Stimulated activated CD4-positive, alpha-beta T cell treated with anti-CD3 and anti-CD28 coated beads, Interleukin-2, amount 100 ng/mL, for 24 hours (primary cell): ENCODE measurements at places on chromosomes 13 and 19.

DNA sequence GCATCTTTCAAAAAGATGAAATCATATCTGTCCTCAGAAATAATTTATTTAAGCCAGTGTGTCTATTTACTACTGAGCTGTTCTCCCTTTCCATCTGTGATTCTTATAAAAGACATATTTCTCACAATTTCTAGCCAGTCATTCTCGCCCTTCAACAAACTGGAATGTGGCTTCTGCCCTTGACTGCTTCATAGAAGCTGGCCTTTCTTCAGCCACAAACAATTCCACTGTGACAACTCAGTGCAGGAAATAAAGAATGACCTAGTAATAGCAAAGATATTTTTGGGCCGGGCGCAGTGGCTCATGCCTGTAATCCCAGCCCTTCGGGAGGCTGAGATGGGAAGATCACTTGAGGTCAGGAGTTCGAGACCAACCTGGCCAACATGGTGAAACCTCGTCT lies 655.5 kb downstream of the PCDH9 start:
- no peak for DNase-seq

DNA sequence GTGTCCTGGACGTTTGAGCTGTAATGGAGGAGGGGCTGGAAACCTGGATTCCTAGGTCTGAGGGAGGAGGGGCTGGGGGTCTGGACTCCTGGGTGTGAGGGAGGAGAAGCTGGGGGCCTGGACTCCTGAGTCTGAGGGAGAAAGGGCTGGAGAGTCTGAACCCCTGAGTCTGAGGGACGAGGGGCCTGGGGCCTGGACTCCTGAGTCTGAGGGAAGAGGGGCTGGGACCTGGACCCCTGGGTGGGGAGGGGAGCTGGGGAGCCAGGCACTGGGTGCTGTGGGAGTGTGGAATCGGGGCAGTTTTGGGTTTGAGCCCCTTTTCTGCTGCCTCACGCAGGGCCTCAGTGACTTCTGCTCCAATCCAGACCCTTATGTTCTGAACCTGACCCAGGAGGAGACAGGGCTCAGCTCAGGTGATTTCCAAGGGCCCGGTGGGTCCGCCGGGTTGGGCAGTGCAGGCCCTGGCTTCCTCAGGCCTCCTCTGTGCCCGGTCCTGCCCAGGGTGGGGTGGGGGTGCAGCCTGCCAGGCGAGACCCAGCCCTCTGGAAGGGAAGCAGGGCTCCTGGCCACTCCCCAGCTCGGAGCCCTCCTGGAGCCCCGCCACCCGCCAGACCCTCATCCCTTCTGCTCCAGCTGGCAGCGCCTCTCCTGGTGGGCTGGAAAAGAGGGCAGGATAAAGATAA lies 14.4 kb downstream of the TTYH1 start:
- no peak for DNase-seq

- no peak for DNase-seq
These were observed 22.4 kb upstream of the IGFL4 start for GRCh38 chr19:46063201-46063600.

DNA sequence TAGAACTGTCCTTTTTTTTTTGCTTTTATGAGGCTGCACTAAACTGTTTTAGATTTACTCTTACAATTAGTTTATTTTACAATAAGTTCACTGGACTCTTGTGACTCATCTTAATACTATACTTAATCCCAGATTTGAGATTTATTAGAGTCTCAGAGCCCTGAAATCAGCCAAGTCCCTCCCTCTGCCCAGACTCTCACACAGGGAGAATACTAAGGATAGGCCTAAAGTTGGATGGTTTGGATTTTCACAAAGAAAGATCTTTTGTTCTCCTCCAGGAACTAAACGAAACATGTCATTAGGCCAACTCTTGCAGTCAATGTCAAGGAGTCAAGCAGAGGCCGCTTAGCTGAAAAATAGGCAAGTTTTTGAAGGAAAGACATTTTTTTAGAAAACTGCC lies 42.7 kb upstream of the MIR17HG start:
- no peak for DNase-seq

GRCh38 chr19:46616631-46617322 lies 8.1 kb downstream of the PTGIR start:
- DNase-seq: peak; percentile 58

GRCh38 chr19:15893477-15893876 lies 4.4 kb downstream of the CYP4F2 start:
- no peak for DNase-seq

DNA sequence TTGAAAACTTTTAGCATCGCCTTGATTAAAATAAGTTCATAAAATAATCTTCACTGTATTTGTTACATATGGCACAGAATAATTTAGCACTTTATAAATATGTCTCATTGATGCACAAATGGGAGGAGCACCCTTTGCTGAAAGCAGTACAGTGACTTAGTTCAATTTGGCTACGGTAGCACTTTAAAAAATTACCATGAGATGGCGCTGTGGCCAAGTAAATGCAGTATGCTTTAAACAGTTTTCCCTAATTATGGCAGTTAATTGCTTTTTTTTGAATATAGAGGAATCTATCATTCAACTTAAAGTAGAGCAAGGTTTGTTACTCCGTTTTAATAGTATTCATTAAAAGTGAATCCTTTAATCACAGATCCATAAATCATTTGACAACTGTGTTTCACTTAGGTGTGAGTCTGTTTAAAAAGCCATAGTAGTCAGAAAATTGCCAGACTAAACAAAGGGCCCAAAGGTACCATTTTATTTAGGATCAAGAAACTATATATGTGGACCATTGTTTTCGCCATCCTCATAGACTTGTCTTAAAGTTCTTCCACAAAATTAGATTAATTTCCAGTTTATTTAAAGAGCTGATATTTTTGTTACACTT lies 34.7 kb upstream of the ESD start:
- DNase-seq: peak; percentile 40

- no peak for DNase-seq
These were observed 2.4 kb downstream of the CDX2 start for GRCh38 chr13:27966641-27967202.

GRCh38 chr13:44903574-44903985 lies 85.7 kb downstream of the NUFIP1 start:
- no peak for DNase-seq

- no peak for DNase-seq
These were observed 1.7 kb downstream of the HIF3A start for GRCh38 chr19:46298479-46299003.

DNA sequence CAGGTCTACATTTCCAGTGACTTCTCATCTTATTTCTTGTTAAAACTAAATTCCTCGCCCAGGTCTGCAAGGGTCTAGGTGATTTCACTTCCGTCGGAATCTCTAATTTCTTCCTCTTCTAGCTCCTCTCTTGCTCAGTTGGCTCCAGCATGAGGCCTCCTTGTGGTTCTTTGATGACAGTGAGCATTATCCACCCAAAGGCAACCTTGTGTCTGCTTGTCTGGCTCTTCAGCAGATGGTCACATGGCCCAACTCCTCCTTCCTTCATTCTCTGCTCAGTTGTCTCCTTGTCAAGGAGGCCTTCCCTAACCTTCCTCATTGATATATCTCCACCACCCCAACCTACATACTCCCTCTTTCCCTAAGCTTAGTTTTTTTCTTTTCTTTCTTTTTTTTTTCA lies 1391.4 kb downstream of the EFNB2 start:
- DNase-seq: no peak

- DNase-seq: no peak
These were observed 50.1 kb upstream of the C13orf46 start for GRCh38 chr13:114023716-114024602.

DNA sequence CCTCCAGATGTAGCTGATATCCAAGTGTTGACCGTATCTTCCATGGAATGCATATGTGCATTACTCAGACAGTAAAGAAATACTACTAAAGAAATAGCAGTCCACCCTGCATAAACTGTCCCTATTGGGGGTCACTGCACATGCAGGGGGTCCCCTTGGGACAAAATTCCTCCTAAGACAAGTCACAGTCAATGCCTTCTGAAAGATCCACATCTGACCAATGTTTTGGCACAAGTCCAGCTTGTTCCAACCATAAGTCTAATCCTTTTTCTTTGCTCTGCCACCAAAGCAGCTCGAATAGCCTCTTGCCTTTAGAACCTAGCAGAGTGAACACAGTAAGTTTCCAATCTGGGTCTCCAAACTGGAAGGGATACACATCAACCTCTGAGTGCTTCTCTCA lies 87.9 kb downstream of the DIAPH3 start:
- DNase-seq: no peak

DNA sequence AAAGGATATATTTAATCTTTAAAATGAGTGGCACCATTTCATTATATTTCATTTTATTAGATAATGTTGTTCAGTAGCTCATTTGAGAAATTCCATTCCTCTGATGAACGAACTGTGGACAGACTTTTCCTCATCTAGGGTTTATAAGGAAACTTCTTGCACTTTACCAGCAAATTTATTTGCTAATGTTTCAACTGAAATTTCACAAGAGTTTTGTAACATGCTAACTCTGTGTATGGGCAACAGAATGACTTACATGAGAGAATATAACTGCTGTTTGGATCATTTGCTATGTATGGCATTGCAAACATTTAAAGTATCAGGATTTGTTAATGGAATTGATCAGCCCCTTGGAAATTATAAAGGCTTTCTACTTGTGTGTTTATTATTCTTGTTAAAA lies 3.7 kb upstream of the IRS2 start:
- no peak for DNase-seq

- no peak for DNase-seq
These were observed 9.9 kb upstream of the CADM4 start for GRCh38 chr19:43649514-43649913.

- DNase-seq: no peak
These were observed 34.5 kb upstream of the MRI1 start for GRCh38 chr19:13729859-13730258.

GRCh38 chr13:19618977-19619376 lies 14.5 kb upstream of the MPHOSPH8 start:
- no peak for DNase-seq

GRCh38 chr13:33206425-33206824 lies 79.1 kb downstream of the STARD13 start:
- DNase-seq: no peak

DNA sequence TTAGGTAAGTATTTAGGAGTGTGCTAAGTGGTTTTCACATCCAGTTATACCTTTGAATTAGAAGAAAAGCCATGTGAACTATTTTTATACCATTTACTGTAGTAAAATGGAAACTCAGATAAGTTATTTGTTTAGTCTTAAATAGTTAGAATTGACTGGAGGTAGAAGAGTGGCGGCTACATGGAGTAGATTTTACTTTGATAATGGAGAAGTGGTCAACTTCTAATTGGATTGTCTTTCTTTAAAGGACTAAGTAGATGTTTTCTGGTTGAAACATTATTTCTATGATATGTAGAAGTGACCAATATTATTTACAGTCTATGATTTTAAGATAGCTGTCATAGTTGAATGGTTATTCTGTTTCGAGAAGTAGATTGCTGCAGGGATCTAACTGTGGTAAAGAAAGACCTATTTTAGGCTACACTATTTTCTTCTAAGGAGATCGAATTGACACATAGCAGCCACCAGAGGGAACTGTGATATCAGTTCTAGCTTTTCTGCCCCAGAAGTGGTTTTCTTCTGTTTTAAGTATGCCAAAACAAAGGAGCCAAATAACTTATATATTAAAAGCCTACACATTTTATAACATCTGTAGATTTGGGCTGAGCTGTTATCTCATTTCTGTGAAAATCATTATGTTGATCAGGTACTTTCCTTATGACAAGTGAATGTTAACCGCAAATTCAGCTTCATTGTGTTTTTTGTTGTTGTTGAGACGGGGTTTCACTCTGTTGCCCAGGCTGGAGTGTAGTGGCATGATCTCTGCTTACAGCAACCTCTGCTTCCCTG lies 26.1 kb downstream of the ZMYM2 start:
- no peak for DNase-seq

DNA sequence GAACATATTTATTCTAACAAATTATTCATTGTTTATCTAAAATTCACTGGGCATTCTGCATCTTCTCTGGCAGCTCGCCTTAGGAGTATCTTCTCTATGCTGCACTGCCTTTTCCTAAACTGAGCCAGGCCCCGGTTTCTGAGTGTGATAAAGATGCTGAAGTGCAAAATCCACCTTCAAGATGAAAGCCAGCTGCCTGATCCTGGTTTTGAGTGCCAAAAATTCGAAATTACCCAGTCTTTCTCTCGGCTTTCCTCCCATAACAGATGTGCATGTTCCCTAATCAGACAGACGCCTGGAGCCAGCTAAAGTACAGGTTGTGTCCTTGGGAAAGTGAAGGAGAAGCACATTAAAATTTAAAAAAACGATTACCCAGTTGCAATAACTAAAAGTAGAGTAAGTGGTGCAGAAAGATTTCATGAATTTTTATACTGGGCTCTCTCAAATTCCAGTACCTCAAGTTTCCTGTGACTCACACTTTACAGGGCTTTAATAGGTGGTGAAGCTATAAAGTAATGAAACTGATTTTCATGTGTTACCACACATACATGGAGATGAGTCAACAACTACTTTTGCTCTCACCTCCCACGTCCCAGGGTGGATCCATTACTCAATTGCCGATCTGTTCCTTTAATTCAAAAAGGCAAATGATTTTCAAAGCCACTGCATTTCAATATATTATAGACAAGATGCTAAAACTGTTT lies 65.0 kb upstream of the GTF2F2 start:
- DNase-seq: peak; percentile 61

DNA sequence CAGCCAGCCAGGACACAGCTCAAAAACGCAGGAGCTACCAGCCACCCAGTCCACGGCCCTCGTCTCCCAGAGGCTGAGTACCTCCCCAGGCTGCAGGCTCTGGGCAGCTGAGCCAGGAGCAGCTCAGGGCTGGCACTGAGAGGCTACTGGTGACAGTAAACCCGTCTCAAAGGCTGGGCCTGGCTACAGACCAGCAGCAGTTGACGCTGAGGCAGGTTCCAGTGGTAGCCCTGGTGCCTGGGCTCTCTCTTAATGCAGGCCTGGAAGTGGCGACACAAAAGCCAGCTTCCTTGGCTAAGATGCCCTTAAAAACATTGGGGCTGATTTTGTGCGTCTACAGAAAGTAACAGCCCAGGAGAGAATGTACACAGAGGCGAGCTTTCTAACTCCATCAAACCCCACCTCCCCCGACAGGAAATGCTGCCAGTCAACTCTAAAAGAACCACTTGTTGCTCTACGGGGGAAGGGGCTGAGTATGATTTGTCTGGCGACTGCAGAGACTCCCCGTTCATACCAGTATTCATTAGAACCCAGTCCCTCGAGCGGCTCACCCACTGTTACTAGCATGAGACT lies 126.3 kb downstream of the STK24 start:
- no peak for DNase-seq

DNA sequence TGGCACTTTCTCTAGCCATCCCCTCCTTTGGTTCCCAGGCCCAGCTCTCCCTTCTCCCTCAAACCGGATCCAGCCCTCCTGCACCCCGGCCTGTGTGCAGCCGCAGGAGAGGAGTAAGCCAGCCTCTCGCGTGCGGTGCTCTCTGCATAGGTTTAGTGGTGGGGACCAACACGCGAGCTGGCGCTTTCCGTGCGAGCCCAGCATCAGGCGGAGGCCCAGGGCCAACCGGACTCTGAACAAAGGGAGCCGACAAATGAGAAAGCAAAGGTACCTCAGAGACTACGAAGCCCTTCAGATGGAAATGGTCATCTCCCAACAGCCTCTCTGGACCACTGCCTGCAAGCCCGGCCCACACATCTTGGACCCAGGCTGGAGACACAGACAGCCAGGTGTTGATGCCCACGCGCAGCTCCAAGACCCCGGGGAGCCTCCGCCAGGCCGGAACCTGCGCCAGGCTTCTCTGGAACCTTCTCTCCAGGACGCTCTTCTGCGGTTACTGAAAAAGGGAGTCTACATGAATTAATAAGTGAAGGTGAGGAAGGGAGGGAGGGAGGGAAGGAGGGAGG lies 16.5 kb upstream of the LATS2 start:
- DNase-seq: no peak

GRCh38 chr19:42568006-42568405 lies 26.7 kb downstream of the CEACAM8 start:
- DNase-seq: no peak
